ENCODE measurements at places on chromosomes 13 and 19.
A peak's percentile ranks its signal among the peaks of the same experiment; 100 is the strongest.

DNA sequence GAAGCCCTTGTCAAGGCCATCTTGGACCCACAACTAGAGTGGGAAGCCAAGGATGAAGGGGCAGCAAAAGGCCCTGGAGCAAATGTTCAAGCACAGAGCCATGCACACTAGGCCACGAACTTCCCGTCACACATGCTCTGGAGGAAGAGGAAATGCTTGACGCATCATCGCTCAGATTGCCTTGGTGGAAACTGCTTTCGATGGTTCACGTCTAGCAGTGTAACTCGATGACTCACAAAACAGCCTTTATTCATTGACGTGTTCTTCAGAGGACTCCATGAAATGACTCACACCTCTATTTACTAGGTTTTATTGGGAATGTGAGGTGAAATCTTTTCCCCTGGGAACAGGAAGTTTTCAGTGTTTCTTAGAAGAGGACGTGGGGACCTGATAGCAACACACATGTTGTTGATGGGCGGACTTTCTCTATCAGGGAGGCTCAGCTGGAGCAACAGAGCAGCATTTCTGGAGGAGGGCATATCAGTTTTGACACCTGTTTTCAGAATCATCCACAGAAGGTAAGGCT is 79.8 kb upstream of the FLT1 start:
- DNase-seq, result peak; percentile 60

- no peak for DNase-seq
Measured at GRCh38 chr19:5809053-5809452, 4.2 kb downstream of the NRTN start.

- DNase-seq, result no peak
Measured at GRCh38 chr13:77196052-77196618, 130.8 kb downstream of the MYCBP2 start.

DNA sequence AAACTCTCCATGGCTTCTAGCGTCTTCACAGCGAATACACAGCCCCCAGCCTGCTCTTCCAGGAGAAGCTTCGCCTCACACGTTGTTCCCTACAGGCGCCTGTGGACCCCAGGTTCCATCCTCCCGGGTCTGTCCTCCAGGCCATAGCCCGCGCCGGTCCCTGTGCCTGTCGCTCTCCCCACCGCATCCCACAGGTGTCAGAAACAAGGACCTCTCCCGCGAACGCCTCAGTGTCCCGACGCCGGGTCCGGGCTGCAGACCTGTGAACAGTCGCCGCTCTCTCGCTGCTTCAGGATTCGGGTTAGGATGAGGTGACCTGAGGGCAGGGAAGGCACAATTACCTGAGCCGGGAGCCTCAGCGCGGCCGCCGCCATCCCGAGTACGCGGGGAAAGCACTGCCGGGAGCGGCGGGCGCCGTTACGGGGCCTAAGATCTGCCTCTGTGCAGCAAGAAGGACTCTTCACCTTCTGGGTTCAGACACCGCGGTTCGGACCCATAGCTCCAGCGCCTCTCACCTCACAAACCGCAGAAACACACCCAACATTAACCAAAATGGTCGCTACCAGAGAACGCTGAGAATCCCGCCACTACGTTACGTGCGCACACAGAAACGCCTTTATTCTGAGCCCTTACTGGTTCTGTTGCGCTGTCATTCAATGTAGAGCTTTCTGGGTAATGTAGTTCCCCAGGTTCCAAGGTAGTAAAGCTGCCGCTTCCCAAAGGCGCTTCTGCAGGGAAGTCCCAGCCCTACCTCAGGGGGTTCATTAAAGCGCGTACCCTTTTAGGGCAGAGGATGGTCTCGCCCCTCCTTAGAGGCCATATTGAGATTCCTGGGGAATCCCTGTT is at the start of gene ZNF418:
TSS of gene ZNF418 (minus strand) at position 583 of the 846 bp plus-strand sequence. CDS start 1,580 bp downstream, outside the sequence.
- peak; percentile 48 for DNase-seq

- no peak for DNase-seq
Measured at GRCh38 chr19:37114001-37114400, 35.8 kb downstream of the ZNF420 start.

GRCh38 chr13:28620011-28620830 is 38.7 kb upstream of the POMP start:
- no peak for DNase-seq

DNA sequence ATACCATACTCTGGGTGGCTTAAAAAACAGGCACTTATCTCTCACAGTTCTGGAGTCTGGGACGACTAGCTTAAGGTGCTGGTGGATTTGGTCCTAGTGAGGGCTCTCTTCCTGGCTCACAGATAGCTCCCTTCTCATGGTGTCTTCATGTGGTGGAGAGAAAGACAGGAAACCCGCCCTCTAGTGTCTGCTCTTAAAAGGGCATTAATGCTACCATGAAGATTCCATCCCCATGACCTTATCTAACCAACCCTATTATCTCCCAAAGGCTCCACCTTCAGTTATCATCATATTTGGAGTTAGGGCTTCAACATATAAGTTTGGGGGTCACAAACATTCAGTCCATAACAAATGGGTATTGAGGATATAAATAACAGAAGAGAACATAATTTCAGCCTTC is 139.4 kb downstream of the HS6ST3 start:
- no peak for DNase-seq

GRCh38 chr19:39335168-39335548 is 685 bp downstream of the GMFG start:
- peak; percentile 50 for DNase-seq

DNA sequence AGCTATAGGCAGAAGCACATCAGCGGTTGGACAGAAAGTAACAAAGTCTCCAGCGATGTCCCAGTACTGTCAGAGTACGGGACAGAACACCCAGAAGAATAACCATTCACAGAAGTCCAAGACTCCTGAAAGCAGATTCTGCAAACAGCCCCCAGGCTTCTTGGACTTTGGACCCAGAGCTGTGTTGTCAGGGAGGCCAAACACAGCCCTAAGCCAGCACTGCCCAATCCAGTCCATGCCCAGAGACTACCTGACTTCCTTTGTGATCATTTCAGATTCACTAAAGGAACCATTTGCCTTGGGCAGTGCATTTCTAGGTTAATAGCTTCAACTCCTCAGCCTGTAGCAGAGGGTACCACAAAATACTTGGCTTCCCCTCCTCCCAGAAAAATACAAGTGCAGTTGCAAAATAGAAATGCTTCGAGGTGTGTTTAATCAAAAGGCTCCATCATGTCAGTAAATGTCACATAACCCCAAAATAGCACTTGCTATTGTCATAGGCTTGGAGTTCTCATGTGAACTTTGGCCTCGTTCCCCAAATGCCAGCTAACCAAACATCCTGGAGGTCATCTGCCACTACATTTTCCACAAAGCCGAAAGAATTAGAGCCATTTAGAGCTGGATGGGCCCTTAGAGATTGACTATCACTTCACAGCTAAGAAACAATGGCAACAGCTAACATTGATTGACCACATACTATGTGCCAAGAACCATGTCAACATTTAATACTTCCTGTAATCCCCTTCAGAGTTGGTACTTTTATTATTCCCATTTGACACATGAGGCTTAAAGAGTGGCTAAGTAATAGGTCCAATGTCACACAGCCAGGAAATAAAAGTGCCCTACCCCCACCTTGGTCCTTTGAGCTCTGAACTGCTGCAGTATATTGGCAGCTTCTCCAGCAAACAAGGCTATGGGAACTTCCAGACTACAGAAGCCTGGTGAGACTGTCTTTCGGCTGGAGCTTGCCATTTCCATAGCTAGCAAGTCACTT is 329.9 kb downstream of the FOXO1 start:
- DNase-seq, result no peak

- no peak for DNase-seq
Measured at GRCh38 chr13:106110241-106110855, 425.1 kb downstream of the EFNB2 start.

DNA sequence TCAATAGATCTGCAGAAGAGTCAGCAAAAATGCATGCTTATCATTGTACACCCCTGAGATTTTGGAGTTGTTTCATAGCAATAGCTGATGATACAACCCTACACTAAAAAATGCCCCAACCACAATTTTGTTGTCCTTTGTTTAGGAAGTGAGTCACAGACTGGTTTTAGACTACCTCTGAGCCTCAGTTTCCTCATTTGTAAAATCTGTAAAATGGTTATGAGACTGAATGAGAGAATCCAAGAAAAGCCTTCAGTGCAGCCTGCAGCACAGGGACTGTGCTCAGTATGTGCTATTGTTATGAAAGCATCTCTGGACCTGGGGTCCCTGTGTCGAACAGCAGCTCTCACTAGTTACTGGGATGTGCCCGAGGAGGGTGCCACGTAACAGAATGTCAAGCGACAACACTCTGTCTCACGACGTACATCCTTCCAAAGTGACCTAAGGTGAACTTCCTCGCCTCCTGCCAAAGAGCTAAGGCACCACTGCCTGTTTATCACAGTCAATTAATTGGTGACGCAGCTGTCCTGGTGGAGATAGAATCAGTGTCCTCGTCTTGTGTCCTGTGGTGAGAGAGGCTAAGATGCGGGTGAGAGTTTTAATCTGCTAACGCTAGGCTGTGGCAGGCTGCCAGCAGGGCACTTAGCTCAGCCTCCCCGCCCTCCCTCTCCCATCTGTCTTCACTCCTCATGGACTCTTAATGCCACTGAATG is 18.1 kb downstream of the DHRS12 start:
- no peak for DNase-seq

DNA sequence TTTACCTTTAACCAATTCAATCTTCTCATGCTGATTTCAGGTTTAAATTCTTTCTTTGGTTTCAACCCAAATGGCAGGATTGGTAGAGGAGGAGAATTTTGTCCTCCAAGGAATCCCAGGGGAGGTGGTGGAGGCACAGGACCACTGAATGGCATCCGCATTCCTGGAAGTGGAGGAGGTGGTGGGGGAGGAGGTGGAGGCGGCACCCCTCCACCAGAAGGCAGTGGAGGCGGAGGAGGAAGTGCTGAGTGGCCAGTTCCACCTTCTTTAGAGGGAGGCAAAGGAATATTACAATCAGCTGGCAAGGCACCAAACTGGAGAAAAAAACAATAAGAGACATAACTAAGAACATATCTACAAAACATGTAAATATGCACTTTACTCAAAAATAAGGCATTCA is 192.9 kb downstream of the DIAPH3 start:
- no peak for DNase-seq

DNA sequence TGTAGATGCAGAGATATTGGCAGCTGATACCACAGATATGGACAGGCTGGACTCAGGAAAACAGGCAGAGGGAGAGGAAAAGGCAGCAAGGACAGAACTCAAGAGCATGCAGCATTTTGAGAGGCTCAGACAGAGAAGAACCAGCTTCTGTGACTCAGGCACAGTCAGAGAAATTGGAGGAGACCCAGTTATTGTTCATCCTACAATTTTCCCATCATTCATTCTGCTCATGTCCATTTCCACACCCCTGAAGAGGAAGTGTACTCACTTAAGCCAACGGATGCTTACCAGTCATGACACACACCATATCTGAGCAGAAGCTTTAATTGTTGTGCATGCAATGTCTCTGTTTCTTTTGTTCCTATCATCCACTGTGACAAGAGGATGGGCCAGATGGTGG is 359.8 kb upstream of the HTR2A start:
- no peak for DNase-seq

- no peak for DNase-seq
Measured at GRCh38 chr19:35717665-35718344, at the start of gene KMT2B. KMT2B (plus strand) TSS chr19:35718003; CDS start chr19:35718019, 16 bp downstream.

GRCh38 chr19:49936549-49936948 is 7.2 kb upstream of the NUP62 start:
- no peak for DNase-seq

DNA sequence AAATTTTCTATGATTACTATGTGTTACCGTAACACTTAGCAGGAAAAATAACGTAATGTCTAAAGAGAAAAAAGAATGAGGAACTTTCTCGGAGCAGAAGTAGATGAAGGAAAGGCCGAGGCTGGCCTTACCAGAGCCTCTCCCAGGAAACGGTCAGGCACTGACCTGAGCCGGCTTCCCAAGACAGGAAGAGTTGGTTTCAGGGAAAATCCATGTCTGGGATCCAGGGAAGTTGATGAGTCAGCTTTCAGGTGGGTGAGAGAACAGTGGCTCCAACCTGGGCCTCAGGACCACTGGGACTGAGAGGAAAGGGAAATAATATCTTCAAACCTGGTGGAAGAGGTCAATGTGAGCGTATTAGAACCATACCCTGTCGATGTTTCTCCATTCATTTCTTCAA is 93.3 kb upstream of the UBL3 start:
- DNase-seq, result no peak

GRCh38 chr19:7145494-7145893 is 76.0 kb downstream of the ZNF557 start:
- DNase-seq, result no peak

GRCh38 chr19:18021121-18021755 is 13.3 kb downstream of the ARRDC2 start:
- peak; percentile 68 for DNase-seq

- no peak for DNase-seq
Measured at GRCh38 chr19:48310227-48310626, 15.1 kb upstream of the EMP3 start.

- no peak for DNase-seq
Measured at GRCh38 chr19:53002479-53002878, 11.2 kb upstream of the ERVV-1 start.

GRCh38 chr19:47100290-47100689 is 13.3 kb downstream of the ZC3H4 start:
- DNase-seq, result no peak

DNA sequence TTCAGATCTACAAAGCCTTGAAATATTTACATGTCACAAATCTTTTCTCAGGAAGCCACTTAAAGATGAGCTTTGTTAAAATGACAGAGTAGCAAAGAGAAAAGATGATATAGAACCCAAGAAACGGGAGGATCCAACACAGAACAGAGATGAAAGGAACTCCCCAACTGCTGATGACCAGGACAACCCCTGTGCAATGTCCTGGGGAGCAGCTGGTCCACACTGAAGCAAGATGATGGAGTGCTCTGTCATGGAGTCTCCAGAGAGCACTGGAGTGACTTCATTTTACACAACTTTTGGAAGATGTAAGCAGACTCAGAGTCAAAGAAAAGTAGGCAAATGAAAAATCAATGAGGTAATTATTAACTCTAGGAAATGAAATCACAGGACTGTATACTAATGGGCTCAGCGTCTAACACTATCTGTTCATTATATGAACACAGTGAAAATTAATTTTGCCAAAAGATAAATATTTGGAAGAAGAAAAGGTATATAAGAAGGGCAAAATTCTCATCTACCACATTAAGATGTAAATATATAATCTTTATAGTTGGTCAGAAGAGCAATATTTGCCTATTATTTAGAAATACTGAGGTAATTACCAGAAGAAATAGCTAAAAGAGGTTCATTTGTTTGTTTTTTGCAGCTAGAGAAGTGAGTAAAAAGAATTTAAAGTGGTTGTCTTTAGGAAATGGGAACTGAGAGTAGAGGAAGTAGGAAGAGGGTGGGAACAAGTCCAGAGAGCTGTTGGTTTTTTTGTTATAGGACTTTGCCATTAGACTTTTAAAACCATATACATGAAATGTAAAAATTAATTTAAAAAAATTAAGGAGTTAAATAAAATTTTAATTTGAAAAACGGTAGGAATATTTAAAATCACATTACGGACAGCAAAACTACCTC is 30.5 kb downstream of the MTRF1 start:
- DNase-seq, result no peak

DNA sequence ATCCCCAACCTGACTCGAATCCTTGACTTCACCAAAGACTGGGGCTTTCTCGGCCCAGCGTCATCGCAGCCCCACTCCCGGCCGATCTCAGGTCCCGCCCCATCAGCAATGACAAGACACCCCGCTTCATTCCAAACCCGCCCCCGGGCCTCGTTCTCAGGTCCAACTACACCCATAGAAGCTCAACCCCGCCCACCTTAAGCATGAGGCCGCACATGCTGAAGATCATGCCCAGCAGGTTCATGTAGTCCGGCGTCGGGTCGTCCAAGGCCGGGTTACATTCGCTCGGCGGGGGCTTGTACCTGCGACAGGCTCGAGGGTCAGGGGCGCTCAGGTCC is 2.3 kb downstream of the WDR83 start:
- DNase-seq, result peak; percentile 78

- no peak for DNase-seq
Measured at GRCh38 chr13:62837895-62838294, 1422.2 kb upstream of the PCDH20 start.

All from stimulated activated CD4-positive, alpha-beta T cell treated with anti-CD3 and anti-CD28 coated beads, Interleukin-15, amount 100 ng/mL, for 24 hours (primary cell).